Activated CD4-positive, alpha-beta T cell treated with anti-CD3 and anti-CD28 coated beads for 36 hours (primary cell): ENCODE measurements at places on chromosomes 4 and X.

DNA sequence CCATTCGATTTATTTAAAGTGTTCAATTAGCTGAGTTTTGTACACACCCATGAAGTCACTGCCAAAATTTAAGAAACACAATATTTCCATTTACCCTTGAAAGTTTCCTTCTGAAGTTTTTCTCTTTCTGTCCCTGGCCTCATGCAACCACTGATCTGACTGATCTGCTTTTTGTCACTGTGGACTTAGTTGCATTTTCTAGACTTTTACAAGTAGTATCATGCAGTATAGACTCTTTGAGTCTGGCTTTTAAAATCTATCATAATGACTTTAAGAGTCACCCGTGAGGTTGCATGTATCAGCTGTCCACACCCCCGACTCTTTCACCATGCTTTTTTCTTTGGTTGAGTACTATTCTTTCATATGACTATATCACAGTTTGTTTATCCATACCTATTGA lies 29.0 kb upstream of the PDLIM3 start:
- peaks cover 6% of the 10 kb centered on the region for H3K4me1 ChIP-seq
- no peak overlapping the region for H3K27ac ChIP-seq
- no peaks in the 10 kb centered on the region for H3K36me3 ChIP-seq
- DNase-seq: no peak
- no peak overlapping the region for H3K4me3 ChIP-seq

DNA sequence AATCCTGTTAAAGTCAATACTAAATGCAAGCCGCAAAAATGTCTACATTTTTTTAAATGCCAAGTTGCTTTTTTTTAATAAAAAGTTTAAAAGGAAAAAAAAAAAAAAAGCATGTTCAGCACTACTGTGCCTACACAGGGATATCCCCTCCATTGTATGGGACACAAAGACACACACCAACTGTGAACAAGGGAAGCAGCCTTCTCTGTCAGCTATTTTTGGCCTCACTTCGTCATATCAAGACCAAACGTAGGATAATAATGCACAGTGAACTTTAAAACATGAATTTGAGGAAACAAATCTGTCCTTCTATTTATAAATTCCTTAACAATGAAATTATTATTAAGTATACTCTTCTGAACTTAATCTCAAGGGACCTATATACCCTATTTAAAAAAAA lies 4.4 kb downstream of the FBXW7 start:
- H3K4me3 ChIP-seq: no peak overlapping the region
- no peak for DNase-seq
- peaks cover 43% of the 10 kb centered on the region for H3K4me1 ChIP-seq
- H3K27ac ChIP-seq: no peak overlapping the region

DNA sequence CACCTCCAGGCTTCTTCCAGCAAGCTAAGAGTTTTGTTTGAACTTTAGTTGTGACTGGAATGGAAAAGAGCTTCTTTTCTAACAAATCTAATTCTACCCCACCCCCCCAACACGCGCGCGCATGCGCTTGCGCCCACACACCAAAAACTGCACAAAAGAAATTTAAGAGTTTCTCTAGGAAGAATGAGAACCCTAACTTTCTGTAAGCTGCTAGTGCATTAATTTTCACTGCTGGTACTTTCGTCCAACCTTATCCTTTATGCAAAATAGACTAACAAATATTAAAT lies 9.0 kb upstream of the INTU start:
- peak overlapping the region; percentile 56 for H3K4me3 ChIP-seq
- peaks cover 42% of the 10 kb centered on the region for H3K27me3 ChIP-seq
- DNase-seq: peak; percentile 42
- H3K27ac ChIP-seq: no peak overlapping the region
- H3K4me1 ChIP-seq: peaks cover 10% of the 10 kb centered on the region

DNA sequence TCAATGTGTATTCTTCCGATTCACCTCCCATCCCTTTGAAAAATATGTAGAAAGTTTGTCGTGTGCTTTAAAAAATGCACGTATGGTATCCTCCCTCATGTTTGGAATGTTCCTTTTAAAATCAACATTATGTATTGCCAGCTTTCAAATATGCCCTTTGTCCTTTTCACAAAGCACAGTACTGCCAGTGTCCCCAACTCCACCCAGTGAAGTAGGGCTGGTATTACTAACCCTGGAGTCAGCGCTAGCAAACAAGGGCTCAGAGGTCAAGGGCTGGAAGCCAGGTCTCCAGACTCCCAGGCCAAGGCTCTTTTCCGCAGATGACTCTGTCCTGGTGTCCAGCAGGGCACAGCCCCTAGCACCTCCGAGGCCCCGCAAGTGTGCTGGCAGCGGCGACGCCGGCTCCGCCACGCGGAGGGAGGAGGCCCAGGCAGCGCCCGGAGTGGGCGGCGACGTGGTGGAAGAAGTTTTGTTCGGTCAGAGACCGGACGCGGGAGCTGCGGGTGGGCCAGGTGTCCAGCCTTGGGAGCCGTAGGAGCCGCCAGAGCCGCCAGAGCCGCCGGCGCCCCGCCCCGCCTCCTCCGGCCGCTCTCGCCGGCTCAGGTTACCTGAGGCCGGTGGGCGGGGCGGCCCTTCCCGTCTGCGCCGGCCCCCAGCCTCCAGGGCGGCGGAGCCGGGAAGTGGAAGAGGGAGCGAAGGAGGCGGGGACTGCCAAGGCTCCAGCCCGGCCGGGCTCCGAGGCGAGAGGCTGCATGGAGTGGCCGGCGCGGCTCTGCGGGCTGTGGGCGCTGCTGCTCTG lies at the start of gene IL13RA1:
Gene IL13RA1, plus strand, starts transcription at position 720 of the 799 bp plus-strand sequence. Its CDS starts 33 bp downstream, at position 753.
- peaks cover 5% of the 10 kb centered on the region for H3K4me1 ChIP-seq
- H3K27me3 ChIP-seq: peaks cover 15% of the 10 kb centered on the region
- no peaks in the 10 kb centered on the region for H3K36me3 ChIP-seq
- H3K27ac ChIP-seq: no peak within 1 kb of the TSS
- DNase-seq: peak; percentile 46

- H3K4me3 ChIP-seq: no peak overlapping the region
- H3K4me1 ChIP-seq: peaks cover 13% of the 10 kb centered on the region
- no peaks in the 10 kb centered on the region for H3K36me3 ChIP-seq
- no peak overlapping the region for H3K27ac ChIP-seq
- no peak for DNase-seq
- H3K27me3 ChIP-seq: peaks cover 3% of the 10 kb centered on the region
Observed at GRCh38 chr4:118842055-118842454, 6.1 kb upstream of the SEC24D start.

- H3K4me3 ChIP-seq: no peak overlapping the region
- no peak overlapping the region for H3K27ac ChIP-seq
- H3K27me3 ChIP-seq: no peaks in the 10 kb centered on the region
- peaks cover 24% of the 10 kb centered on the region for H3K36me3 ChIP-seq
Observed at GRCh38 chrX:64188901-64189300, 16.6 kb downstream of the AMER1 start.

GRCh38 chr4:73776321-73776729 lies 36.0 kb downstream of the CXCL8 start:
- no peak for DNase-seq
- no peaks in the 10 kb centered on the region for H3K27me3 ChIP-seq
- no peaks in the 10 kb centered on the region for H3K36me3 ChIP-seq
- no peaks in the 10 kb centered on the region for H3K4me1 ChIP-seq
- no peak overlapping the region for H3K27ac ChIP-seq

DNA sequence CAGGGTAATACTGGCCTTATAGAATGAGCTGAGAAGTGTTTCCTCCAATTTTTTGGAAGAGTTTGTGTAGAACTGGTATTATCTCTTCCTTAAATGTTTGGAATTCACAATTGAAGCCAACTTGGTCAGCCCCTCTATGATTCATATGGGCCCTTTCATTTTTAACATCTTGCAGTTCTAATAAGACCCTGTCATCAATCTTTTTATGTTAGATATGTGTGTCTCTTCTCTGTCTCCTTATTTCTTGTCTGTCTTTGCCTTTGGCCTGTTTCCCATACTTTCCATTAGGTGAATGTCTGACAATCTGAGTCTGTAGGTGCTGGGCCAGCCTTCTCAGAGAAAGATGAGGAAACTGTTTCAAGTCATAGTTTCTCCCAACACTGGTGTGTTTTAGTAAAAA lies 88.7 kb downstream of the SLC16A2 start:
- H3K27me3 ChIP-seq: no peaks in the 10 kb centered on the region
- no peak overlapping the region for H3K27ac ChIP-seq
- H3K4me3 ChIP-seq: no peak overlapping the region
- DNase-seq: no peak

- H3K27ac ChIP-seq: no peak overlapping the region
- H3K4me3 ChIP-seq: no peak overlapping the region
- H3K36me3 ChIP-seq: no peaks in the 10 kb centered on the region
- no peak for DNase-seq
- H3K4me1 ChIP-seq: no peaks in the 10 kb centered on the region
Observed at GRCh38 chr4:182576601-182577289, 333.5 kb downstream of the TENM3 start.

- no peaks in the 10 kb centered on the region for H3K36me3 ChIP-seq
- DNase-seq: no peak
- H3K27ac ChIP-seq: no peak overlapping the region
- H3K27me3 ChIP-seq: peaks cover 11% of the 10 kb centered on the region
- peaks cover 5% of the 10 kb centered on the region for H3K4me1 ChIP-seq
Observed at GRCh38 chrX:72110876-72111708, 20.6 kb downstream of the RTL5 start.

GRCh38 chrX:23802431-23802830 lies 19.5 kb downstream of the SAT1 start:
- H3K36me3 ChIP-seq: no peaks in the 10 kb centered on the region
- DNase-seq: no peak
- H3K27me3 ChIP-seq: no peaks in the 10 kb centered on the region
- no peak overlapping the region for H3K4me3 ChIP-seq

DNA sequence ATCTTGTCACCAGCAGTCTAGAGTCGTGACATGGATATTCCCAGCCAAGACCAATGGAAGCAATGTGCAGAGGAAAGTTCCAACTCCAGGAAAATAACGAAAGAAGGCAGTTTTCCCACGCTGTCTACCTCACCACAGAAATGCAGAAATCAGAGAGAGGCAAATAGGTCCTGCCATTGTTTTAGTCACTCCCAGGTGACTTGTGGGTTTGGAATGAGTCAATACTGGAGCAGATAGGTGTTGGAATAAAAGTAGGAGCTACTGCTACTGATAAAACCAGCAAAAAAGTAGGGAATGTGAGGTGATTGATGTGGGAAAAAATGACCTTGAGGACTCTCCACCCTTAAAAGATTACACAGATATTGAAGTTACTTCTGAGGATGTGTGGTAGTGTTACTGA lies 72.8 kb upstream of the RAI2 start:
- no peaks in the 10 kb centered on the region for H3K27me3 ChIP-seq
- H3K4me1 ChIP-seq: no peaks in the 10 kb centered on the region
- DNase-seq: no peak
- H3K36me3 ChIP-seq: no peaks in the 10 kb centered on the region

GRCh38 chr4:8703401-8703696 lies 110.8 kb downstream of the CPZ start:
- no peaks in the 10 kb centered on the region for H3K4me1 ChIP-seq
- H3K36me3 ChIP-seq: no peaks in the 10 kb centered on the region
- no peak overlapping the region for H3K27ac ChIP-seq

- no peak overlapping the region for H3K4me3 ChIP-seq
- H3K27ac ChIP-seq: no peak overlapping the region
- no peaks in the 10 kb centered on the region for H3K27me3 ChIP-seq
- no peak for DNase-seq
- no peaks in the 10 kb centered on the region for H3K36me3 ChIP-seq
- H3K4me1 ChIP-seq: no peaks in the 10 kb centered on the region
Observed at GRCh38 chr4:164056426-164057142, 562.1 kb downstream of the TMA16 start.

- peaks cover 11% of the 10 kb centered on the region for H3K36me3 ChIP-seq
- DNase-seq: no peak
- H3K4me3 ChIP-seq: no peak overlapping the region
- H3K27me3 ChIP-seq: peaks cover 6% of the 10 kb centered on the region
- no peak overlapping the region for H3K27ac ChIP-seq
Observed at GRCh38 chr4:74456849-74457395, 12.0 kb downstream of the AREG start.

GRCh38 chrX:53087388-53087831 lies 5.2 kb downstream of the TSPYL2 start:
- H3K27ac ChIP-seq: peak overlapping the region; percentile 87
- DNase-seq: no peak
- H3K27me3 ChIP-seq: no peaks in the 10 kb centered on the region
- H3K36me3 ChIP-seq: peaks cover 44% of the 10 kb centered on the region

GRCh38 chrX:44621078-44621477 lies 78.4 kb upstream of the FUNDC1 start:
- H3K27me3 ChIP-seq: no peaks in the 10 kb centered on the region
- no peaks in the 10 kb centered on the region for H3K4me1 ChIP-seq
- DNase-seq: no peak
- H3K36me3 ChIP-seq: no peaks in the 10 kb centered on the region
- no peak overlapping the region for H3K4me3 ChIP-seq
- H3K27ac ChIP-seq: no peak overlapping the region

GRCh38 chr4:113157086-113157857 lies 107.8 kb downstream of the ANK2 start:
- no peaks in the 10 kb centered on the region for H3K4me1 ChIP-seq
- no peak for DNase-seq
- H3K36me3 ChIP-seq: no peaks in the 10 kb centered on the region
- H3K27me3 ChIP-seq: peaks cover 6% of the 10 kb centered on the region

- H3K27ac ChIP-seq: no peak overlapping the region
- H3K4me3 ChIP-seq: no peak overlapping the region
- no peaks in the 10 kb centered on the region for H3K27me3 ChIP-seq
- peaks cover 53% of the 10 kb centered on the region for H3K4me1 ChIP-seq
Observed at GRCh38 chr4:40121515-40121914, 64.9 kb downstream of the N4BP2 start.

GRCh38 chr4:68732653-68733466 lies 62.4 kb upstream of the UGT2B15 start:
- peaks cover 9% of the 10 kb centered on the region for H3K27me3 ChIP-seq
- no peaks in the 10 kb centered on the region for H3K4me1 ChIP-seq
- no peak overlapping the region for H3K4me3 ChIP-seq
- no peak overlapping the region for H3K27ac ChIP-seq
- H3K36me3 ChIP-seq: no peaks in the 10 kb centered on the region
